ENCODE measurements at places on chromosomes 2 and 18.
A peak's percentile ranks its signal among the peaks of the same experiment; 100 is the strongest.

DNA sequence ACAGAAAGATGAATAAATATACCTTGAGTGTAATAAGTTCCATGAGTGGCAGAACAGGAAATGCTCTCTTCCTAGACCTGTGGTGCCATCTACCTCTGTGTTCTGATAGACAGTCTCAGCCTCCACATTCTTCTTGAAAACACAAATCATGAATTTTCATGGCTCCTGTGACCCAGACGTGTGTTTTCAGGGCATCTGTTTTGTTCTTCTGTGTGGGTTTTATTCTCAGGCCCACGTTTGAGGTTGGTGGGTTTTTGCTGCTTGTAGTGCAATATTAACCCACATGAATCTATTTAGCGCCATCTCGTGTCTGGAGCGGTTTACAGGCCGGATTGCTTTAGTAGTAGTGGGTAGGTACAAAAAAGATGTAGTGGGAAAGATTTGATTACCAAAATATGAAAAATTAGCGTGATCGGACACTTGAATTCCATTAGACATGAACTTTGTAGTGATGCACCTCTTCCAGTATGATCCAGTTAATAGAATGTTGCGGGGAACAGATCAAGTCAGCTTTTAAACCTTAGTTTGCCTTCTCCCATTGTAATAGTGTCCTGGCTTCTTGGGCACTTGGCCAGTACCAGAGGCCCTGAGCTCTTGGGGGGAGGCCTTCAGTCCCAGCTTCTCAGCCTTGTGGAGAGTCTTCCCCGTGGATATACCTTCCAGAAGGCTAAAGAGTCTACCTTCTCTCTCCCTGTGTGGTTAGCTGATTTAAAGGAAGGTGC, 256.5 kb downstream of the TPGS2 start:
- DNase-seq, result no peak

DNA sequence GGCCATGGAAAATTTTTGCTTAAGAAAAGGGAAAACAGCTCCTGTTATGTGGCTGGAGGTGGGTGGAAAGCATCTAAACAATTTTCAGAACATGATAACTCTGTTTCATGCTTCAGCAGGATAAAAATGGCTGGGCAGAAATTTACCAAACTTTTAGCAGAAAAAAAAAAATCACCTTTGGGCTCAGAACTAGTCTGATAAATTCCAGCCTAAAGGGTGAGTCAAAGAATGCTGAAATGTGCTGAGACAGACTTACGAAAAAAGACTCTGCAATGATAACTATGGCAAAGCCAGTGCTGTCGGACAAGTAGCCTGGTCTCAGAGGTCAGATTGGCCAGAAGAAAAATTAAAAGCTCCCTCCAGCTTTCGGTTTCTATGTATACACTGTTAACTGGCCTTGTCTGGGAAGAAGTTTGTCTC, 123.6 kb downstream of the LRATD1 start:
- DNase-seq, result no peak

GRCh38 chr18:49875783-49876182, 62.5 kb upstream of the ACAA2 start:
- no peak for DNase-seq

- DNase-seq, result peak; percentile 93
Observed at GRCh38 chr2:44100351-44100750, 68.3 kb upstream of the PPM1B start.

- no peak for DNase-seq
Observed at GRCh38 chr2:146025519-146025918, 1505.6 kb upstream of the ZEB2 start.

DNA sequence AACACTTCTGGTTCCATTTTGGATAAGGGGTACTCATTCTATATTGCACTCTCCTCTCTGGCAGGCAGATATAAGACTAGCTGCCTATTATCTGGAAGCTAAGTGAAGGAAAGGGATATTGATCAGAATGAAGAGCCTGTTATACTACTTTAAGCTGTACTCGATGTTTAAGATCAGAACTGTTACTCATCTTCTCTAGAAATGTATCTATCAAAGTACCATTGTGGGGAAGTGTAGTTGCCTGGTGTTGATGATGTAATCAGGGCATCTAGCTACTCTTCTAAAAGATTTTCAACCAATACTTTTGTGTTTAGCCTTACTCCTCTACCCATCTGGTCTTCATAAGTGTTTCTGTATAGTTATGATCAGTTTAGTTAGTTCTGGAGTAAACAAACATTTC, 5.8 kb downstream of the CAMKMT start:
- no peak for DNase-seq

DNA sequence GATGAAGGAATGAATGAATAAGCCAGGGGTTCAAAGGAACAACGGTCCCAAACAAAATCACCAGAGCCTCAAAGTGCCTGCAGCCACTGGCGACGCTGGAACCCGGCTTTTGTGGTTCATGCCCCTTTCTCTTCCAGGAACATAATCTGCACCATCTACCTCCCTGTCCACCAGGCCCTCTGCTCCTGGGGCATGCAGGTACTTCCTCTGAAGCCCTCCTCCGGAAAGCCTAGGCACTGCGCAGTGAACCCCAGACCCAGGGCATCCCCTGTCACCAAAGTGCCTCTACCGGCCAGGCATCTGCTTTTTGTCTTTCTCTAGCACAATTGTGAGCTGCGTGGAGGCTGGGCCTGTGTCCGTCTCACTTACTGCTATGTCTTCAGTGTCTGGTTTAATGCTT, 98.6 kb upstream of the TMEM200C start:
- DNase-seq, result no peak

DNA sequence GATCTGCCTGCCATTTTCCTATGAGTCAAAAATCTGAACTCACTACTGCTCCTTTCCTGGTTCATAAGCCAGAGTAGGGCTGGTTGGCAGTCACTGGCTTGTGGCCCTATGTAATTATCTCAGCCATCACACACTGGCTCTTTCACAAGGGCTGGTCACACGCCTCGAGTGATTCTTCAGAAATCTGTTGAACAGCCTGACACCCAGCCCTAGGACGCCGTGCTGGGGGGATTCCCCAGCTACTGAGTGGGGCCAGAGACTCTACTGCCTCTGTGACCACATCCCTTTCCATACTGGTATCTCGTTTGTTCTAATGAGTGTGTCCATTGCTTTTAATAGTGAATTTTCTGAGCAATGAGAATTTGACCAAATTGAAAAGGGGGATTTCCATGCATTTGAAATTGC, 45.8 kb upstream of the RBM44 start:
- DNase-seq, result no peak

- no peak for DNase-seq
Observed at GRCh38 chr2:111094691-111095090, 26.0 kb upstream of the BCL2L11 start.

GRCh38 chr2:158115202-158115767, 13.6 kb downstream of the UPP2 start:
- no peak for DNase-seq

DNA sequence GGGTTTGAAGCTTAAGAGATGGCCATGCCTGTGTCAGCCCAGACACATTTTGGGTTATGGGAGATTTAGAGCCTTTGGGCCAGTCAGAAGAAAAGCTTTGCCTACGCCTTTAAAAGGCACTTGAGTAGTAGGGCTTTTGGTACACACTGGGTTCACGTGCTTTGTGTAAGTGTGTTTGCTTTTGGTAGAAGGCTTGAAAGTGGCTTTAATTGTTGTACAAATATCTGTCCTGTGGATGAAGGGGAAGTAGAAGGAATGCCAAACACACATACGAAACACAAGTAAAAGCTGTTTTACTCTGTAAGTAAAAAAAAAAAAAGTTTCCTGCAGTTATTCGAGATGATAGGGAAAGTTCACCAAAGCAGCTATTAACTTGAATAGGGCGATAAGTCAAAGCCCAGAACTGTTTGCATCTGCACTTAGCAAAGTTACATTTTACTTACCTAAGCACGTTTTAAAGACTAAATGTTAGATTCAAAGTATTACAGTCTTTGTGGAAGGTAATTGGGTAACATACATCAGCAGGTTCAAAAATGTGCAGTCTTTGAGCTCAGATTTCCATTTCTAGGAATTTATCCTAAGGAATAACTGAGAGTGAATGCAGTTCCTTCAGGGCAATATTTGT, 75.4 kb downstream of the STK25 start:
- no peak for DNase-seq

- DNase-seq, result no peak
Observed at GRCh38 chr2:168612719-168613118, 156.6 kb downstream of the CERS6 start.

DNA sequence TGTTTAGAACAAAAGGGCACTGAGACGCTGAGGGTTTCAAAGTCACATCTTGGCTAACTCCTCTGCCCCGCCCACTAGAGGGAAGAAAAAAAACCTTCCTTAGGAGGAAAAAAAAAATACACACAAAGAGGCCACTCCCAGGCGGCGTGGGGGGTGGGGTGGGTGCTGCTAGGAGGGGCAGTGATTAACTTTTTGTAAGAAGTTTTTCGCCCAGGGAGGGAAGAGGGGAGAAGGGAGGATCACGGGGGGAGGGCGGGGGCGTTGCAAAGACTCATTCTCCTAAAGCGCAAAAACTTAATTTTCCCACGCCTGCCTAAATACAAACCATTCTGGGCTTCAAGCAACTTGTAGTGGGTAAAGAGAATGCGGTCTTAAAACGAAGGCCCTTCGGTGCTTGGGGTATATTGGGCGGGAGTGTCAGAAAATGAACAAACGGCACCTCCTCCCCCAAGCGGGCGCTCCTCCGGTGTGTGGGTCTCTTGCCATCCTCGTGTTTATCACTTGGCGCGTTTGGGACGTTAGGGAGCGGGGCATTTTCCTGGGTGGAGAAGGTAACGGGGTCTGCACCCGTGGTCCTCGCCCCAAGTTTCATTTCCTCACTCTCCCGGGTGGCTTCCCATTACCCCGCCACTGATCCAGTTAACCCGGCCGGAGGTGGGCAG, 1.7 kb downstream of the CXCR4 start:
- no peak for DNase-seq
